ENCODE measurements at places on chromosomes 4 and X.
A peak's percentile ranks its signal among the peaks of the same experiment; 100 is the strongest.

GRCh38 chrX:75421688-75422230 lies 101.1 kb downstream of the ZDHHC15 start:
- H3K36me3 ChIP-seq = no peaks in the 10 kb centered on the region
- no peaks in the 10 kb centered on the region for H3K4me1 ChIP-seq
- no peak for DNase-seq
- no peaks in the 10 kb centered on the region for H3K27me3 ChIP-seq

GRCh38 chr4:150061086-150061776 lies 17.0 kb upstream of the DCLK2 start:
- no peak overlapping the region for H3K27ac ChIP-seq
- H3K36me3 ChIP-seq = no peaks in the 10 kb centered on the region
- no peaks in the 10 kb centered on the region for H3K27me3 ChIP-seq
- H3K4me3 ChIP-seq = no peak overlapping the region
- no peaks in the 10 kb centered on the region for H3K4me1 ChIP-seq
- DNase-seq = no peak

DNA sequence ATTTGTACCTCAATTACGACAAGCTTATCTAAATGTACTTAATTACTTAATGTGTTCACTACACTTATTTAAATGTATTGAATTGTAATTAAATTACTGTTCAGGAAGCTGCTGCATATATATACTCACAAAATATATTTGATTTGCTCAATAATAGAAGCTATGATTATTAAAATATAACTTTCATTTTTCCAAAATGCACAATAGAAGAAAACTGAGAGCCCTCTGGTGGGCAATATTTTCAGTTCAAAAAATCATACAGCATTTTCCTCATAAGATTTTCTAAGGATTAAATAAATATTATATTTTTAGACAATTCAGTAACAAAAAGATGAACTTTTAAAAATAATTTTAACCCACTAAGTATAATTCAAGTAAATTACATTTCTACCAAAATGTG lies 217.3 kb downstream of the DKK2 start:
- no peaks in the 10 kb centered on the region for H3K36me3 ChIP-seq
- no peak overlapping the region for H3K27ac ChIP-seq
- DNase-seq = no peak
- no peaks in the 10 kb centered on the region for H3K4me1 ChIP-seq
- no peak overlapping the region for H3K4me3 ChIP-seq

DNA sequence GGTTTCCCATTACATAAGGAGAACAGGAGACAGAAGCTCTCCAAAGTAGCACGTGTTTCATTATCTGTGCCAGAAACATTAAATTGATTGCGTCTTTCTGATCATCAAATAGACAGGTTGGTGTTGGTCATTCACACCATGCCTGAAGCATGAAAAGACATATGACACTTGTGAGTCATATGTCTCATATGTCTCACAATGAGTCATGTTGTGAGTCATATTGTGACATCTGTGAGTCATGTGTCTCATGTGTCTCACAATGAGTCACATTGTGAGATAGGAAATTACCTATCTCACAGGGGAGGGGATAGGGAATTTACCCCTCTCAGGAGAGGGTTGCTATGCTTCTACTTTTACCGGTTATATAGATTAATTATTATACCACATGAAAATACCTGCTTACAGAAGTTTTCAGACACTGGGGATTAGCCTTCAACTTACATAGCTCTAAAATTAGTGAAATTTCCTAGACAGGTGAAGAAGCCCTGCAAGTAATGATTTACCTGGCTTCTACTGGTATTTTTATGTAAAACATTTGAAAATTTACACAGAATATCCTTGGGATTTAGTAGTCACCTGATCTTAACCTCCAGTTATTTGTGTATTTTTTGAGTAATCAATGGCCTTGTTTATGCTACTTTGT lies 80.8 kb downstream of the NPFFR2 start:
- H3K4me3 ChIP-seq = no peak overlapping the region
- H3K27me3 ChIP-seq = no peaks in the 10 kb centered on the region
- H3K27ac ChIP-seq = no peak overlapping the region
- no peak for DNase-seq
- no peaks in the 10 kb centered on the region for H3K36me3 ChIP-seq

GRCh38 chr4:157389741-157390140 lies 169.2 kb downstream of the GRIA2 start:
- no peaks in the 10 kb centered on the region for H3K4me1 ChIP-seq
- H3K36me3 ChIP-seq = no peaks in the 10 kb centered on the region
- no peak overlapping the region for H3K27ac ChIP-seq
- DNase-seq = no peak

- DNase-seq = no peak
- H3K36me3 ChIP-seq = no peaks in the 10 kb centered on the region
- H3K27me3 ChIP-seq = no peaks in the 10 kb centered on the region
- no peak overlapping the region for H3K4me3 ChIP-seq
- H3K27ac ChIP-seq = no peak overlapping the region
- no peaks in the 10 kb centered on the region for H3K4me1 ChIP-seq
Measured at GRCh38 chrX:23201706-23202105, 132.9 kb upstream of the PTCHD1 start.

DNA sequence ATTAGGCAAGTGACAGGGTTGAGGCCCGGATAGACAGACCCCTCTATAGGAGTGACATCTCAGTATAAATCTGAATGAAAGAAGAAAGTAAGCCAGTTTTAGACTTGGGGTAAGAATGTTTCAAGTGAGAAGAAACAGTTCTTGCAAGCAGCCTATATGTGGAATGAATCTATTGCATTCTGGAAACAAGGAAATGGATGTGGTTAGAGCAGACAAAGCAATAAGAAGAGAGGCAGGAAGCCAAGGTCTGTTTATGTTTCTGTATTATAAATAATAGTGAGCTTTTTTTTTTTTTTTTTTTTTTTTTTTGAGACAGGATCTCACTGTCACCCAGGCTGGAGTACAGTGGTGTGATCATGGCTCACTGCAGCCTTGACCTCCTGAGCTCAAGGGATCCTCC lies 255.8 kb downstream of the UNC5C start:
- no peak overlapping the region for H3K4me3 ChIP-seq
- no peaks in the 10 kb centered on the region for H3K36me3 ChIP-seq
- no peak overlapping the region for H3K27ac ChIP-seq

DNA sequence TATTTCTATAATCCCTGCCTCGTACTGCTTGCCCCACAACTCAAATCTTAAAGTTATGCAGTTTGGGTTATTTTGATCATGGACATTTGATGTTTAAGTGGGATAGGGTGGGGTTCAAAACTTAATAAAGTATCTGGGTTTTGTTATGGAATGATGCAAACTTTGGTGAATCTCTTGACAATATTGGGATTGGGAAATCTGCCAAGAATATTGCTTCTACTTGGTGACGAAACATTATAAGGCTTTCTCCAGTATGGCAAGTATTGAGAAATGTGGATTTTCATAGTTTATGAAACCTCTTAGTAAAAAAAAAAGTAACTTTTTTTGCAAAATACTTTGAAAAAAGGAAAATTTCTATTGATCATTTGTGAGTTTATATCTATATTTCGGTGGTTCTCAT lies 130.8 kb upstream of the SFRP2 start:
- no peak overlapping the region for H3K27ac ChIP-seq
- no peak overlapping the region for H3K4me3 ChIP-seq
- no peaks in the 10 kb centered on the region for H3K4me1 ChIP-seq
- DNase-seq = no peak
- H3K27me3 ChIP-seq = no peaks in the 10 kb centered on the region
- no peaks in the 10 kb centered on the region for H3K36me3 ChIP-seq

GRCh38 chrX:112820364-112821268 lies 20.0 kb downstream of the AMOT start:
- H3K4me3 ChIP-seq = no peak overlapping the region
- no peak overlapping the region for H3K27ac ChIP-seq
- no peaks in the 10 kb centered on the region for H3K36me3 ChIP-seq
- H3K4me1 ChIP-seq = no peaks in the 10 kb centered on the region
- DNase-seq = no peak

GRCh38 chr4:183905593-183906488 lies 734 bp downstream of the STOX2 start:
- peak overlapping the region; percentile 89 for H3K4me3 ChIP-seq
- no peaks in the 10 kb centered on the region for H3K36me3 ChIP-seq
- H3K4me1 ChIP-seq = peaks cover 3% of the 10 kb centered on the region

DNA sequence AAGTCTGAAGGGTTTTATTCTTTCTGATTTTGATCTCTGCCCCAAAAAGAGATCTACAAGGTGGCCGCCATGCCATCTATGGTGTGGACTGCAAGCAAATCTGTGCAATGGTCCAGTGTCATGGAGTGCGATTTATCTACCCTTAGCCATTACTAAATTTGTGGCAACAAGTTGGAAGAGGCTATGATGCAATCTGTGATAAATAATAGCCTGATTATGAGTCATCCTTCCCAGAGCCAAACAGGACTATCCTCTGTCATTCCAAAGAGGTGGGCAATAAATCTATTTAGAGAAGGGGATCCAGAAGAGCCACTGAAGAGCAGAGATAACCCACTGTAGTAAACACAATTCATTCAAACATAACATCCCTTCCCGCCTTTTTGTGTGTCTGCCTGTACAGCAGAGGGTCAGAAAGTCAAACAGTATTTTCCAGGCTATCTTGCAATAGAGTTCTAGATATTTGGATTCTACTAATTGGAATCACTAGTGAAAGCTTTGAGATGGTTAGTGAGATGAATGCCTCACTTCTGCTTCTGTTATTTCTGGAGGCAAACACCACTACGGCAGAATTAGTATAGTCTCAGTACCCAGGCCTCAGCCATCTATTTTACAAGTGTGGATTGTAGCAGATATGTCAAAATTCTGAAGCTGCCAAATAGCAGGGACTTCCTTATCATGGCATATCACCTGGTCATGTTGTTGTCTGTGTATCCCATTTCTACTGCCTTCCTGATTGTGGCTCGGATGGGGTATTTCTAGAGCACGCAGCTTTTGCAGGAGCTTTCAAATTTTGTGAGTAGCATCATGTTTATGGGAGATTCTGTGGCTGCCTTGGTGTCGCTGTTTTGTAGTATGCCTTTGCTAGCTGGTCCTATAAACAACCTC lies 192.0 kb downstream of the SMIM20 start:
- no peak overlapping the region for H3K27ac ChIP-seq
- no peaks in the 10 kb centered on the region for H3K36me3 ChIP-seq
- no peaks in the 10 kb centered on the region for H3K4me1 ChIP-seq
- no peaks in the 10 kb centered on the region for H3K27me3 ChIP-seq
- H3K4me3 ChIP-seq = no peak overlapping the region
- no peak for DNase-seq

GRCh38 chr4:173537613-173538147 lies 7.7 kb upstream of the HAND2 start:
- peaks cover 23% of the 10 kb centered on the region for H3K4me1 ChIP-seq
- H3K4me3 ChIP-seq = peak overlapping the region; percentile 78
- no peaks in the 10 kb centered on the region for H3K27me3 ChIP-seq
- no peaks in the 10 kb centered on the region for H3K36me3 ChIP-seq

- H3K27me3 ChIP-seq = no peaks in the 10 kb centered on the region
- no peak overlapping the region for H3K27ac ChIP-seq
- H3K36me3 ChIP-seq = no peaks in the 10 kb centered on the region
- peak; percentile 11 for DNase-seq
- H3K4me1 ChIP-seq = no peaks in the 10 kb centered on the region
Measured at GRCh38 chr4:129545599-129546278, 449.8 kb downstream of the C4orf33 start.

DNA sequence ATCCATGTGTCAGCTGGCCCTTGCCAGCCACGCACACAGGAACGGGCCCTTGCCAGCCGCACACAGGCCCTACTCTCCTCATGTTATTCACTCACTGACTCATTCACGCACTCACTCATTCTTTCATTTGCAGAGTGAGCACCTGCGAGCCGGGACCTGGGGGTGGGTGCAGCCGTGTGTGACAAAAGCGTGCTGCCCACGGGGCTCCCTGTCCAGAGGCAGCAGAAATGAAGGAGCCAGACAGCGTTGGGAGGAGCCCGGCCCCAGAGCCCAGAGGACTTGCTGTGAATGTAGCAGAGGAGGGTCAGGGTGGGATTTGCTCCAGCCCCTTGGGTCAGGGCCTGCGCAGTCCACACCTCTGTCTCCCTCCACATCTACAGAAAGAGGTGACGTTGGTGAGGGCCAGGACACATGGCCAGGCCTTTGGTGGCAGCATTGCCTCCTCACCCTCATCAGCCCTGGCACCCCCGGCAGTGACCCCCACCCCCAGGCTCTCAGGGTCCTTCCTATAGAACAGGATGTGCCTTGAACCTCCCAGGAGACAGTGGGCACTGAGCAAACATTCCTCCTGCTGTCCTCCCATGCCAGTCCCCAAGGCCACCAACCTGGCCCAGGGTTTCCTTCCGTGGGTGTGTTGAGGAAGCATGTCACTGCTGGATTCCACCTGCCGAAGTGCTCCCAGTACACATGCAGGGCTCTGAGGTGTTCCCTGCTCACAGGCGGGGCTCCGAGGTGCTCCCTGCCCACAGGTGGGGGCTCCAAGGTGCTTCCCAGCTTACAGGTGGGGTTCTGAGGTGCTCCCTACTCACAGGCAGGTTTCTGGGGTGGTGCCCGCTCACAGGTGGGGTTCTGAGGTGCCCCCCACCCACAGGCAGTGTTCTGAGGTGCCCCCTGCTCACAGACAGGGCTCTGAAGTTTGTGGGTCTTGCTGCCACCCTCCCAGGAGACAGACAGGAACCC lies 105.7 kb downstream of the HMX1 start:
- no peaks in the 10 kb centered on the region for H3K27me3 ChIP-seq
- no peak overlapping the region for H3K4me3 ChIP-seq
- H3K4me1 ChIP-seq = no peaks in the 10 kb centered on the region
- H3K36me3 ChIP-seq = no peaks in the 10 kb centered on the region

DNA sequence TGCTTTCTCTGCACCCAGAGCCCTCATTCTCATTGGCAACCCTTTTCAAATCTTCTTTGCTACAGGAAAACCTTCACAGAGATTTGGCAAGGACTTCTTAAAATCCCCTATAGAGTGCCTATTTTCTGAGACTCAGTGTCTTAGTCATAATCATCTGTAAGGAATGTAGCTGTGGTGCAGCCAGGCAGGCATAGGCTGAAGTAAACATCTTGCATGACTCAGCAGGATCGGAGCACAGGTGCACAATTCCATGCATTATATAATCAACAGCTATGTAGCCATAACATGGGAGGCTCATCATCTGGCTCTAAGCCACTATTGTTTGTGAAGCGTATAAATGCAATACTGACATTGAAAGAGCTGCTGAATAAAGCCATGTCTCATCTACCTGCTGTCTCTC lies 368.8 kb downstream of the MAGEE1 start:
- no peak overlapping the region for H3K4me3 ChIP-seq
- no peaks in the 10 kb centered on the region for H3K4me1 ChIP-seq
- no peak for DNase-seq

DNA sequence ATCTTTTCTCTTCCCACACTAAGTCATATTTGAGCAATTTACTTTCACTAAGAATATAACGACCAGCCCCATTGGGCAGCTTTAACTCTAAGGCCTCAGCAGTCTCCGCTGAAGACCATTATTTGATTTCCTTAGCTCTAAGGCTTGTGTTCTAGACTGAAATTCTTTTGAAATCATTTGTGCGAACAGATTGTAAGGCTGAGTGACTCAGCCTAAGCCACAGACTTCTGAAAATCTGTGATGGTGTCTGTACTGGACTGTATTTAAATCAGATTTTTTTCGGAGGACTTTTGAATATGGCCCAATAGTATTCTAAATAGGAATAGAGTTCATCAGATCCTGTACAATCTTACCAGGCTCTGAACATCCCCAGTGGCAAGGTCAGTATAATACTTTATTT lies 150.3 kb upstream of the TECRL start:
- no peak overlapping the region for H3K4me3 ChIP-seq
- no peaks in the 10 kb centered on the region for H3K27me3 ChIP-seq
- H3K36me3 ChIP-seq = no peaks in the 10 kb centered on the region
- DNase-seq = no peak
- H3K4me1 ChIP-seq = no peaks in the 10 kb centered on the region
